ENCODE measurements at places on chromosomes 1 and 21.

GRCh38 chr1:89855413-89856123, 34.7 kb downstream of the LRRC8D start:
- DNase-seq, result no peak

DNA sequence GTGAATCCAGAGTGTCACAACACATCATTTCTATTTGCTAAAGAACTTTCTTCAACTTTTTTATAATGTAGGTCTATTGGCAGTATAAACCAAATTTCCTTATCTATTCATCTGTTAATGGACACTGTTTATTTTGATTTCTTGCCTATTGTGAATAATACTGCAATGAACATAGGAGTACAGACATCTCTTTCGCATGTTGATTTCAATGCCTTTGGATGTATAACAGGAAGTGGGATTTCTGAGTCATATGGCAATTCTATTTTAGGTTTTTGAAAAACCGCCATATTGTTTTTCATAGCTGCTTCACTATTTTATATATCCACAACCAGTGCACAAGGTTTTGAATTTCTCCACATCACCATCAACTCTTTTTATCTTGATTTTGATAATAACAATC, 198.7 kb downstream of the KCNT2 start:
- DNase-seq, result no peak

- DNase-seq, result no peak
Observed at GRCh38 chr1:243315893-243316292, 60.1 kb downstream of the SDCCAG8 start.

- DNase-seq, result no peak
Observed at GRCh38 chr1:15408890-15409387, 749 bp upstream of the EFHD2 start.

DNA sequence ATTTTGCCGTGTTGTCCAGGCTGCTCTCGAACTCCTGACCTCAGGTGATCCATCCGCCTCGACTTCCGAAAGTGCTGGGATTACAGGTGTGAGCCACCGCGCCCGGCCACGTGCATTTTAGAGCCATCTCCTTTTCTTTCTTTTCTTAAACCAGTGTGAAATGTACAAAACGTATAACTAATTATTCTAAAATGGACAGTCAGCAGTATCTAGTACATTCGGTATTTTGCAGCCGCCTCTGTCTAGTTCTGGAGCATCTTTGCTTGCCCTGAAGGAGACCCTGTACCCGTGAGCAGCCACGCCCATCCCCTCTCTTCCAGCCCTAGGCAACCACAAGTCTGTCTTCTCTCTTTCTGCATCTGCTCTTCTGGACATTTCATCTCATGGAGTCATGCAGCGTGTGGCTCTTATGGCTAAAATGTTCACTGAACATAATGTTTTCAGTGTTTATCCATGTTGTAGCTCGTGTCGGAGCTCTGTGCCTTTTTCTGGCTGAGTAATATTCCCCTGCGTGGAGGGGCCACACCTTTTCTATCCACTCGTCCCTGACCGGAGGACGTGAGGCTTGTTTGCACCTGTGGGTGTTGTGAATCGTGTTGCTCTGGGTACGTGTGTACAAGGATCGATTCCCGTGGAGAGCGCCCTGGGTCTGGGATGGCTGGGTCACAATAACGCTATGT, 187.5 kb upstream of the ARHGEF16 start:
- DNase-seq, result no peak
